Stimulated activated CD4-positive, alpha-beta T cell treated with anti-CD3 and anti-CD28 coated beads, Interleukin-4, amount 100 ng/mL, for 4 hours (primary cell): ENCODE measurements at places on chromosomes 5 and 9.

- no peak for DNase-seq
These were observed 50.4 kb downstream of the ZNF354C start for GRCh38 chr5:179110528-179110927.

DNA sequence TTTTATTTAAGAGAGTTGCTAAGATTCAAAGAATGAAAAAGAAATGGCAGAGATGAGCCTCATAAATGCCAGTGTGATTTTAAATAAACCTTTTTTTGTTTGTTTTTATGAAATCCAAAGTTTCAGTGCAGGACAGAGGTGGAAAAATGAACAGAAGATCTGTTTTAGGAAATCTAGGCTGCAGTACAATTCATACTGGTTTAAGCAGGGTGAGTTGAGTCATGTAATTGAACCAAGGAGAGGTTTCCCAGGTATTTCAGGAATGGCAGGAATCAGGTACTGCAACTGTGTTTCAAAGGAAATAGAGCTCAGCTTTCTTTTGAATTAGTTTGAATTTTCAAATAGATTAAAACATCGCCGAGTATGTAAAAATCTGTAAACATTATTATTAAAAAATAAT lies 3.0 kb upstream of the ANKRD31 start:
- no peak for DNase-seq

GRCh38 chr9:134870746-134871662 lies 9.6 kb upstream of the FCN2 start:
- no peak for DNase-seq

DNA sequence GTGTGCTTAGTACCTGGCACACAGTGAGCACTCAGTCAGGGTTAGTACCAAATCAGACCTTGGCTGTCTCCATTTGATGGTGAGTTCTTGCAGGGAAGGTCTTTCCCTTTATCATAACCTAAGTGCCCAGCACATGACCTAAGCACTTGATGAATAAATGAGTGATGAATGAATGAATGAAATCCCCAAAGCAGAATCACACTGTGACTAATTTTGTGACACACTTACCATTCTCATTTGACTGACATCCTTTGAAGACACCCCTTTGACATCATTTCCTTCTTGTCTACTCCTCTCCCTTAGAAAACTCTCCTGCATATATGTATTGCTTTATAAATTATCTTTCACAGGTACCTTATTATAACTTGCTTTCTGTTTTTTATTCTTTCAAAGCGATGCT lies 130.2 kb upstream of the ELL2 start:
- DNase-seq: no peak

DNA sequence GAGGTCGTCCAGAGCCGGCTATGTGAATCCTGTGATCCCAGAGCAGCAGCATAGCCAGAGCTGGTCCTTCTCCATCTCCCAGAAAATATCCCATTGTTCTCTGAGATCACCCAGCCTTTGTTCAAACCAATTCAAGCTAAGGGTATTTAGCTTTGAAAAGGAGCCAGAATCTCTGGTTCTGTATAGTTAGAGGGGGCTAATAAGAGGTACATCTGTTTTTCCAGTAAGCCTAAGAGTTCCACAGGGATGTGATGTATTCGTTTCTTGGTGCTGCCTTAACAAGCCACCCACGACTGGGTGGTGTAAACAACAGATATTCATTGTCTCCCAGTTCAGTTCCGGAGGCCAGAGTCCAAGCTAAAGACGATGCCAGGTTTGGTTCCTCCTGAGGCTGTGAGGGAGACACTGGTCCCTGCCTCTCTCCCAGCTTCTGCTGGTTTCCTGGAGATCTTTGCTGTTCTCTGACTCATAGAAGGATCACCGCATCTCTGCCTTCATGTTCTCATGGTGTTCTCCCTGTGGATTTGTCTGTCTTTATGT lies 344.8 kb downstream of the MTRR start:
- no peak for DNase-seq

GRCh38 chr9:78370991-78371390 lies 74.1 kb downstream of the PSAT1 start:
- no peak for DNase-seq

DNA sequence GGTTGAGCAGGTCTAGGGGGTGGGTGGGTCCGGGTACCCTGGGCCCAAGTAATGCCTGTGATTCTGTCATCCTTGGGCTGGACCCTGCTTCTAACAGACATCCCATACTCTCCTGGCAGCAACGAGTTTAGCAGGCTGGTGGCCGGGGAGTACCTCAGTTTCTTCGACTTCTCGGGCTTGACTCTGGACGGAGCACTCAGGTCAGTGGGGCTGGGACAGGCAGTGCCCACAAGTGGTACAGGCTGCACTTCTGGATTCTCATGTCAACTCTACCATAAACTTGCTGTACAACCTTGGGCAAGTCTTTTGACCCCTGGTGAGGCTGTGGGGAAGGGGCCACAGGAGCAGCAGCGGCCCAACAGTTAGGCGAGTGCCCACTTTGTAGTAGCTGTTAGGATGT lies 21.8 kb downstream of the PSD2 start:
- no peak for DNase-seq

DNA sequence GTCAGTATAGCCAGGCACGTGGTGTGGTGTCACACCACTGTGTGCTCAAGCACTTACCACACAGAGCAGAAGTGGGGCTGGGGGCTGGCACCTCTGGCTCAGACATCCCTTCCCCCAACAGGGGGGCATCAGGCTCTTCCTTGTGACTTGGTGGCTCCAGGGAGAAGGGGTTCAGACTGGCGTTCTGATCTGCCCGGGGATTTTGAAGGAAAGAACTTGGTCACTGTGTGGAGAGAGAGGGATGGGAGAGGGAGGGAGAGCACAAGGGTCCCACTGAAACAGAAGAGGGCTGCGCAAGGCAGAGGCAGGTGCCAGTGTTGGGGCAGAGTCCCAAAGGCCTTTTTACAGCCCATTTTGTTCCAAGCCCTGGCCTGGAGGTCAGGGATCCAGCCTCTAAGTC lies 109.7 kb upstream of the ALDH1B1 start:
- DNase-seq: no peak

GRCh38 chr9:69411931-69412740 lies 87.1 kb downstream of the ENTREP1 start:
- DNase-seq: no peak

DNA sequence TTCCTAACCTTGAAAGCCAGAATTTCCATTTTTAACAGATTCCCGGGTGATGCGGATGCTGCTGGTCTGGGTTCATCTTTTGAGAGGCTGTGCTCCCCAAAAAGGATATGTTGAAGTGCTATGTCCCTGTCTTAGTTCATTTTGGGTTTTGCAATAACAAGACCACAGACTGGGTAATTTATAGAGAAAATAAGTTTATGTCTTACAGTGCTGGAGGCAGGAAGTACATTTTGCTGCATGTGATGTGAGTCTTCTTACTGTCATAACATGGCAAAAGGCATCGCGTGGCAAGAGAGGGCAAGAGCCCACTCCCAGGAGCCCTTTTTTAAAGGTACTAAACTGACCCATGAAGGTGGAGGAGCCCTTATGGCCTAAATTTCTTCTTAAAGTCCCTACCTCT lies 114.1 kb downstream of the DAPK1 start:
- no peak for DNase-seq

DNA sequence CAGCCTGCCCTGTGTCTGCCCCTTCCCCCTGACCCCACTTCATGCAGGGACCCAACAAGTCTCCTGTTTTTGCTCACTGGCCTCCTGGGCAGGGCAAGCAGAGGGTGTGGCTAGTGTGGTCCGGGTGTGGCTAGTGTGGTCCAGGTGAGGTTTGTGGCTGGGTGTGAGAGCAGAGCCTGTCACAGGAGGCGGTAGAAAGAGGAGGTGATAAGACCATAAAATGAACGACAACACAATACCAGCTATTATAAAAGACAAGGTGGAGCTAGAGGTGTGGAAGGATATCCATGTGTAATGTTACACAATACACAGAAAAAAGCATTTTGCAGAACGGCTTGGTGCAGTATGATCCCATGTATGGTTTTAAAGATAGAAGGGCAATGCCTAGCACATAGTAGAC lies 23.3 kb downstream of the SPRY4 start:
- DNase-seq: no peak

GRCh38 chr9:137665697-137666512 lies 47.1 kb downstream of the EHMT1 start:
- DNase-seq: no peak

DNA sequence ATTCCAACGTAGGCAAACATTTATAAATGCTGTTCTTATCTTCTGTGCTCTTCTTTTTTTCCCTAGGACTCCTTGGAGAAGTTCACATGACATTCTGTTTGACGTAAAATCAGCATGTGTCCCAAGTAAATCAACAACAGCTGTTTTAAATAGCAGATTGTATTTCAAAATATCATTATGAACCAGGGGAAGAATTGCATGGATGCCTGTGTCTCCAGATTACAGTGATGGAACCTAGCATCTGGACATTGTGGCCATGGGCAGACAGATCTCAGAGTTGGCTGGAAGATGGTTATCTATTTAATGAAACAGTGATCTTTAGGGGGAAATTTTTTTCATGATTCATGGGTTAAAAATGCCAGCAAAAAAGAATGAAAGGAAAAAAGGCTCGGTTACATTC lies 222.0 kb downstream of the MAN2A1 start:
- no peak for DNase-seq

DNA sequence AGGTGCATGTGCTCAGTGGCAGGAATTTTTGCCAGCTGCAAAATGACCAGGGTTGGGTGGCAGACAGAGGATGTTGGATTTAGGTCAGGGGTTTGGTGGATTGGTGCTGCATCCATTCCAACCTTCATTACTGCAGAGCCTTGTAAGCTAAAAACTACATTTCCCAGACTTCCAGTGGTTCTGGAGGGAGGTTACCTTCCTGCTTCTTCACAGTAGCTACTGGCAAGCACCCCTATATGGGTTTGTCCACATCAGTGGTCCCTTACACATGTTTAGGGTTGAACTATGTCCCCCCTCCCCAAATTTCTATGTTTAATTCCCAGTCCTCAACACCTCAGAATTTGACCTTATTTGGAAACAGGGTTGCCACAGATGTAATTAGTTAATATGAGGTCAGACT lies 20.7 kb upstream of the IL17B start:
- no peak for DNase-seq

- DNase-seq: no peak
These were observed 265.3 kb downstream of the KCTD16 start for GRCh38 chr5:144436007-144436406.

DNA sequence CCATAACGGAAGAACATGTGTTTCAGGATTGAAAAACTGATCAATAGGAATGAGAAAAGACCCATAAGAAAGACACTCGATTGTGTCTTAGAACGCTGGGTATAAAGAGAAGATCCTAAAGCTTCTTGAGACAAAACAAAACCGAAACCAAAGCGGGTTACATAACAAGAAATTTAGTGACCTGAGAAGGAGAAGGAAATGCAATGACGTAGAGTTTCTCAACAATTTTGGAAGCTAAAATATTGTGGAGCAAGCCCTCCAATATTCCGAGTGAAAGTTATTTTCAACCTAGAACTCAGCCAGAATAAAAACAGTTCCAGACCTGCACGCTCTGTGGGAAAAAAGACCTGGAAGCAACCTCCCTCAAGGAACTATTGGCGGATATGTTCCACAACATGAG lies 81.9 kb upstream of the FREM1 start:
- DNase-seq: no peak

DNA sequence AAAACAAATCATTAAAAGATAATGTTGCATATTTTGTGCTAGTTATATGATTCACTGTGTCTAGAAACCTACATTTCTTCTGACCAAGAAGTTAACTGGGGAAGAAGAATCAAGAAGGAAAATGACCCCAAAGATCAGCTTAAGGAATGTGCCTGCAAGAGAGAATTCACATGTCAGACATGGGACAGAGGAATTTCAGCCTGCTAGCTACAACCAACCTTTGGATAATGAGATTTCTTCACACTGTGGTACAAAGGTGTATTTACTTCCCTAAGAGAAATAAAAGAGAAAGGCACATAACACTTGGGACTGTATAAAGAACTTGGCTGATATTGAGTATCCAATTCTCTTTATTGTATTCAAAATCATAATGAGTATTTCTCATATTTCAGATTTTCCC lies 39.6 kb upstream of the ELL2 start:
- DNase-seq: no peak

DNA sequence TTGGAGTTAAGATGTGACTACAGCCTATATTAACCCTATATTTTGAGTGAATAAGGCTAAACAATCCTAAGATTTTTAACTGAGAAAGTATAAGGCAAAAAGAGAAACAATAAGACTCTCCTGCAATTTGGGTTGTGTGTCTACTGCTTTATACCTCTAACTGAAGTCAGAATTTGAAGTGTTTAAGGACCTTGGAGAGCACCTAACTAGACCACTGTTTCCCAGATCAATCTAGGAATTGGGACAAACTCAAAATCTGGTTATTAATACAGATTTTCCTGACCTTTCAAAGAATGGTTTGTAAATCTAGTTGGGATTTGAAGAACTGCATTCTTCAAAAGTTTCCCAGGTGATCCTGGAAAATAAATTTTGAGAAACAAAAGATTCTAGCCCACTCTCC lies 42.1 kb downstream of the GABRA1 start:
- DNase-seq: no peak

DNA sequence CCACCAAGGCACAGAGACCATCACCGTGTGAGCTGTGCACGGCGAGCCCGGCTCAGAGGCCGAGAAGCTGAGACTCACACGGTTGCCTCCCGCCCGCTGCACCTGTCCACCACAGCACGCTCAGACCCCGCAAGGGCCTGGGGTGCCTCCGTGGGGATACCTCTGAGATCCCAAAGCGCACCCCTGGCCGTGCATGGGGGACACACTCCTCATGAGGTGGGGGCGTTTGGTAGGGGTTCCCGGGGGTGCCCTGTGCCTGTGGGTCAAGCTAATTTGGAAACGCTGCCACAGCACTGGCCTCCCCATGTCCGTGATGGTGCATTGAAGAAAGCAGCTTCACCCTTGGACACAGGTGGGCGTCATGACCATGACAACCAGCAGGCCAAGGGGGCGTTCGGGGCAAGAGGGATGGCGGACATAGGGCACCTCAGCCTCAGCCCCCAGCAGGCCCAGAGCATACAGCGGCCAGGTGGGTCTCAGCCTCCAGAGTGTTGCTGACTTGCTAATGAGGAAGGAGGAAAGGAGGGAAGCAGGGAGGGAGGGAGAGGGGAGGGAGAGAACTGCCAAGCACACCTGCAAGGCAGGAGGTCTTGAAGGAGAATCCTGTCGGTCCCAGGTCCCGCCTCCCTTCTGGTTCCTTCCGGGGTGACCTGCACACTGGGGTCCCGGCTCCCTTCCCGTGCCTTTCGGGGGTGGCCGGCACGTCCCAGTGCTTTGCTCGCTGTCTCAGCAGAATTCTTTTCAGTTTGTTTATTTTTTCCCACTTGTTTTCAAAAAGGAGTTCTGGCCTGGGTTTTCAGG lies 34.7 kb downstream of the GLT6D1 start:
- DNase-seq: no peak

GRCh38 chr9:89032173-89032572 lies 40.9 kb downstream of the S1PR3 start:
- no peak for DNase-seq

- DNase-seq: no peak
These were observed 309.8 kb downstream of the IRX2 start for GRCh38 chr5:2441495-2442180.
